ENCODE measurements at places on chromosomes 7 and 10.

- no peak for DNase-seq
Observed at GRCh38 chr7:130683026-130683425, 3.3 kb downstream of the TSGA13 start.

GRCh38 chr7:87463982-87464381, 11.5 kb downstream of the ABCB4 start:
- no peak for DNase-seq

GRCh38 chr7:76317782-76318487, 15.5 kb downstream of the HSPB1 start:
- DNase-seq, result peak; percentile 92

DNA sequence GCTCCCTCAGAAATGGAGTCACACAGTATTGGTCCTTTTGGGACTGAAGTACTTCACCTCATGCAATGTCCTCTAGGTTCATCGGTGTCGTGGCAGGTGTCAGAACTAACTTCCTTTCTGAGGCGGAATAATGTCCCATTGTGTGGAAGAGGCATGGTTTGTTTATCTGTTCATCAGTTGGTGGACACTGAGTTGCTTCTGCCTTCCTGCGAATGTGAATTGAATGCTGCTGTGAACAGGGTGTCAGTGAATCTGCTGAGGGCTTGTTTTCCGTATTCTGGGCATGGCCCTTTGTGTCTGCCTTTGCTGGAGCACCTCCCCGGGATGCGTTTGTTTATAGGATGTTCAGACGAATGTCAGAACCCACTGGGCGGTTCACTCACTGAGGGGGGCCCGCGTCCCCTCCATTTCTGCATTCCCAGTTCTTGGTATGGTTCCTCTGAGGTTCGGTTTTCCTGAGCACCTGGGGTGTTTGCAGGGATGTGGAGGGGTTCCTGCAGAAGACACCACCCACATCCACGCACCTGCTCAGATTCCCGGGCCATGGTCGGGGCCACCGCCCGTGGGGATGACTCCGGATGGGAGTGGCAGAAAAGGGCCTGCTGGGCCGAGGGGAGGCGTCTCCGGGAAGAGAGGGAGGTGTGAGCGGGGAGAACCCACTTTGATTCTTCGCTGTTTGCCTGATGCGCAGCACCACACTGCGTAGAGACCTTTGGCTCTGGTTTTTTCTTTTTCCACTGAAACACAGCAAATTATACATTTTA, 33.1 kb downstream of the CHST12 start:
- DNase-seq, result no peak

DNA sequence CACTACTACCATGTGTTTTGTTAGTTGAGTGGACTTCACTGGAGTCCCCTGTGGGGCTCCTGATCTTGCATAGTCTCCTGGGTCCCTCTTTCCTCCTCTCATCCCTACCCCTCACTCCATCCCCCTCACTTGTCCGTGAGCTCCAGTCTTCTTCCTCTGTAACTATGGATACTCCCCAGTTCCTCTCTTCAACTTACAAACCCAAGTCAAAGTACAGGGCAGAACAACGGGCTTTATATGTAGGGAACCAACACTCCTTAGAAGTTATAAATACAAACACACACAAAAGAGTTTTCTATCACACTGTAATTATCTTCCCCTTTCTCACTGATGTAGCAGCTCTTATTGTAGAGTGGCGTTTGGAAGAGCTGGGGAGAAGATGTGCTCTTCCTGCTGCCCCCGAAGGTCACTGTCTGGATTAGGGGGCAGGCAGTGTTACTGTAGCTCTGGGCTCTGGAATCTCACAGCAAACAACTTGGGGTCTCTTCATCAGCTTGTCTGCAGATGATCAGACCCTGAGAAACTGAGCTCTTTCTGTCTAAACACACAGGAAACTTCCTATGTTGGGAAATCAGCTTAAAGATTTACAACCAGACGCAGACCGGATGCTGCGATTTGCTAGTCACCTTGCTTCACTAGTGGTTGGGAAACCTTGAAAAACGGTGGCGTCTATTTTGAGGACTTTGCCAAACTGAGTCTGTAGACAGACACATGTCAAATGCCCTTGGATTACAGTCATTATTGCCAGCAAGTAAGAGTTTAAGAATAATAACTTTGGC, 13.6 kb downstream of the SNX10 start:
- DNase-seq, result no peak
